MCF 10A (cell line): ENCODE measurements at places on chromosomes 5 and 9.

DNA sequence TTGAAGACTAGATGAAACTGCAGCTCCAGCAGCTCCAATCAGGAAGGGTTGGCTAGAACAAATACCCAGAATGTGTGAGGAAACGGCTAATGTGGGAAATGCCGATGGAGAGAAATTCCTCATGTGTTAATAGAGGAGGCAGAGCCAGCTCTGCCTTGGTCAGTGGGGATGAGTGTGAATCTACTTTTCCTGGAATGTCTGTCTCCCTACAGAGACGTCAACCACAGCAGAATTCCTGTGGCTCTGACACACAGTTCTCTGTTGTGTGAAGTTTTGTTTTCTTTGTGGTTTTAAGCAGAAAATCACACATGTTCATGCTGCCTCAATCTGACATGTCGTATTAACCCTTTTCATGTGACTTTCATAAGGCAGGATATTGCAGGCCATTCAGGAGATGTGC is 476.6 kb upstream of the WWC1 start:
- peak; percentile 95 for DNase-seq

DNA sequence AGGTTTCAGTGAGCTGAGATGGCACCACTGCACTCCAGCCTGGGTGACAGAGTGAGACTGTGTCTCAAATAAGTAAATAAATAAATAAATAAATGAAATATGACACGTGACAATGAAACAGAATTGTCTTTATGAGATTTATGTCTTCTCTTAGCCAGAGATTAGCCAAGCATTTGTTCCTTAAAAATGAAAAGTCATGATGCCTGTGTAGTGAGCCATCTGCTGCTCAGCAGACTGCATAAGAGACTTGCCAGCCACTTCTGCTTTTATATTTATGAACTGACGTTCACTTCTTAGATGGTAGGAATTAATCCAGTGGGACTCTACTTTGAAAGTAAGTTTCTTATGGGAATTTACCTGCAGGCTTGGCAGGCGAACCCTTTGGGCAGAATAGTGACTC is 227.4 kb downstream of the NR3C1 start:
- DNase-seq, result no peak

GRCh38 chr9:107992271-107992670 is 502.7 kb upstream of the KLF4 start:
- no peak for DNase-seq

- no peak for DNase-seq
Measured at GRCh38 chr9:79409182-79409823, 162.5 kb upstream of the TLE4 start.

GRCh38 chr9:116156621-116157314 is 3.2 kb downstream of the PAPPA start:
- peak; percentile 81 for DNase-seq

GRCh38 chr9:99565203-99565602 is 256.5 kb upstream of the NR4A3 start:
- DNase-seq, result no peak

GRCh38 chr5:145978171-145978570 is 41.8 kb downstream of the SH3RF2 start:
- no peak for DNase-seq

DNA sequence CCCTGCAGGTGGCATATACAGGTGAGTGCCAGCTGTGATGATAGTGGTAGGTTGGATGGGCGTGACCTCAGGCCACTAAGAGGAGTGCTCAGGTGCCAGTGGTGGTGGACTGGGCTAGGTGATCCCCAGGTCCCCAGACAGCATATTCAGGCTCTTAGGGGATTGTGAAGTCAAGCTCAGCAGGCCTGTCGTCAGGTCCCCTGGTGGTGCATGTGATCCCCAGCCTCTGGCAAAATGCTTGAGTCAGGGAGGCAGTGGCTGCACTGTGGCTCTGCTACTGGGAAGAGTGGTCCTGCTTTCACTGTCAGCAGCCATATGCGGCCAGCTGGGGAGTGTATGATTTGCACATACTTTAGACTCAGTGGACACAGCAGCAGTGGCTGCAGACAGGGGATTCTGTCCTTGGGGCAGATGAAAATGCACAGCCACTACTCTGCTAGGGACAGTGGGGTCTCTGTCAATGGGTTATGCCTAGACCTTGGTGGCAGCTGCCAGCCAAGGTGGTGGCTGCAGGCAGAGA is 31.6 kb upstream of the CTSL start:
- no peak for DNase-seq

DNA sequence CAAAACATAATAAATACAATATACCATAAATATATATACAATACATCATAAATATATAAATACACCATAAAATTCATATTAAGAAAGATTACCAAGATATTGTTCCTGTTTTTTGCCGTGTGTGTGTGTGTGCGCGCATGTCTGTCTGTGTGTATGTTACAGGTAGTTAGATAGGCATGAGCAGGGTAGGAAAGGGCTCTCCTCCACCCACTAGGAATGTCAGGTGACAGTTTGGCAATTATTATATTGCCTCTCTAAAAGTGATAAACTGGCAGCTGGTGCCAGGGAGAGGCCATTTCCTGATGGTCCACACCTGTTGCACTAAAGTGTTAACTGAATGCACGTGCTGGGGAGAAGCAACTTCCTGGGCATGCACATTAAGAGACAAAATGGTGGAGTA is 232.8 kb downstream of the ADAMTS6 start:
- no peak for DNase-seq

- peak; percentile 31 for DNase-seq
Measured at GRCh38 chr5:150999704-151000442, 20.5 kb upstream of the GPX3 start.

DNA sequence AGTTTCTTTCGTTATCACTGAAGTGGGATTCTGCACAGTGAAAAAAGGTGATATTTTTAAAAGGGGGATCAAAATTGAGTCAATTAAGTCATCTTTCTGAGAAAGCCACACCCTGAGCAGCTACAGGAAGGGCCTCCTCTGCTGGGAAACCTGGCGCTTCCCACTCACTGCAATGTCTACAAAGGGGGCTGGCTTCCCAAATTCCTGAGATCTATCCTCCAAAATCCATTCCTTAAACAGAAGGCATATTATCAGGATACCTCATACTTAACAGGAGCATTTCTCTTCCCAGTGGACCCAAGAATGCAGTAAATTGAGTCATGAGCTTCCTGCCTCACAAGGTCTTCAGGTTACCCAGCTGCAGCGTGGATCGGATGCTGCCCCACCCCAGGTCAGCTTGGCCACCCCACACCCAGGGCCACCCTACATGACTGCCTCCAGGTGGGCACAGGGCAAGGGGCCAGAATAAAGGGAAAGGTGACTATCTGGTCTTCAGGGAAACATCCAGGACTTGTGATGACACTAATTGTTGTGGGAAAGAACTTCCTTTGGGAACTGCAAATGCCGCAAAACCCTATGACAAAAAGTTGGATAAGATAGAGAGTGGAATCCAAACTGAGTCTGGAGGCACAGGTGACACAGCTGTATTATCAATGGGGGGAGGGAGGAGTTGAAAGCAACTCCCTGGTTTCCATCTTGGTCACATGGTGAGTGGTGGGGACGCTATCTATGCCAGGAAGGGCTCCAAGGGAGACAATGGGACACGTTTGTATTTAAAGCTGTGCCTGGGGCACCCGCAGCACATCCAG is 42.3 kb downstream of the ROR2 start:
- DNase-seq, result no peak

GRCh38 chr9:108158236-108158995 is 668.8 kb upstream of the KLF4 start:
- no peak for DNase-seq

DNA sequence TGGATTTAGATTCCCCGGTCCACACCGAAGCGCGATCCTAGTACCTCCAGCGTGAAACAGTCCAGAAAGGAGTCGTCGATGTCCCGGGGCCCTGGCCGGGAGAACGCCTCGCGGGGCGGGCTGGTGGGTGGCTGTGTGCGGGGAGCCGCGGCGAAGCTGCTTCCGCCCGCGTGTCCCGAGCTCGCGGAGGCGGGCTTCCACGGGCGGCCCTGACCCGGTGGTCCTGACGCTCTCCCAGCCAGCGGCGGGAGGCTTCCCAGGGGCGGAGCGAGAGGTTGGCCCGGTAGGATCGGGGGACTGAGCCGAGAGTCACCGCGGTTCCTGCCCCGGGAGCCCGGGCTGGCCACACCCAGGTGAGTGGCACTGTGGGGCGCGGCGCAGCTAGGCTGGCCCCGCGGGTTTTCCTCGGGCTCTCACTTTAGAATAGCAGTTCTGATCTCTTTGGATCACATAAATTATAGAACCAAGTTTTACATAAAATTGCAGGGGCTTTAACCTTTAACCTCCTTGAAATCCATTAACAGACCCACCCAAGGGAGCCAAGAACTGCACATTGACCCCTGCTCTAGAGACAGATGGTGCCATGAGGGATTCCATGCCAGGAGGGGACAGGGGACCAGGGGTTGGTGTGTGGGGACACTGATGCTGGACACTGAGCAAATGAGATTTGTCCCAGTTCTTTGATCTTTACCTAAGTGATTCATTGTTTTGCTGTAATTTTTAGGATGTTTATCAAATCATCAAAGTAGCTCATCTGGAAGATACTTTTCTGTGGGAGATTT is 29.2 kb upstream of the IL31RA start:
- no peak for DNase-seq

DNA sequence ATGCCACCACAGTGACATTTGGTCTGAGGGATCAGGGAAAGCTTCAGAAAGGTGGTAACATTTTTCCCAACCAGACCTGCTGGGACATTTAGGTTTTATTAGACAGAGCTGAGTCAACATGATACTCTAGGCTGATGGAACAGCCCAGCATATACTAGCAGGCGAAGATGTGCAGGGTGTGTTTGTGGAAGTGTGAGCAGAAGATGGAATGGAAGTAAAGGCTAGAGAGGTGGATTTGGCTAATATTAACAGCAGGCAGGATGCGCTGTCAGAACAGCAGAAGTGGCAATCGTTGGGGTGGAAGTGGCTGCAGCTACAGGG is 340.6 kb downstream of the ASTN2 start:
- no peak for DNase-seq

DNA sequence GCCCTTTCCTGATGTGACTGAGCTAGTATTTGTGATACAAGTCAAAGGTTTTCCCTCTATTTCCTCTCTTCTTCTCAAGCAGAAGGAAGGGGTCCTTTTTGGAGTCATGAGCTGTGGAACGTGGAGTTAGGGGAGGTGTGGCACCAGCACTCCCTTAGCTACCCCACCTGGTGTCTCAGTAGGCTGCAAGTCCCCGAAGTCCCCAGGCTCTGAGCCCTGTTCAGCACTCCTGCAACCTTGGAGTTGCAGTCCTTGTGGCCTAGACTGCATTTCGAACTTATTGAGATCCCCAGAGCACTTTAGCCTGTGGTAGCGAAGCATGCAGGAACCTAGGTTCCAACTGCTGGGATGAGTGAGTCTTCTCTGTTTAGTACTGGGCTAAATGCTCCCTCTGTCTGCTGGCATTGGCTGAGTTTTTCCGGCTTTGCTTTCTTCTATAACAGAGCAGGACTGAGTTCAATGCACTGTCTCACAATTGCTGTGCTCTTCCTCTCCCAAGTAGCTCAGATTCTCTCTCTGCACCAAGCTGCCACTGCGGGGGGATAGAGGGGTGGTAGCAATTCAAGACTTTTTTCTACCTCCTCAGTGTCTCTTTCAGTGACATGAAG is 600.7 kb upstream of the CDH9 start:
- DNase-seq, result no peak

- peak; percentile 84 for DNase-seq
Measured at GRCh38 chr5:128674837-128675446, 136.9 kb upstream of the FBN2 start.

DNA sequence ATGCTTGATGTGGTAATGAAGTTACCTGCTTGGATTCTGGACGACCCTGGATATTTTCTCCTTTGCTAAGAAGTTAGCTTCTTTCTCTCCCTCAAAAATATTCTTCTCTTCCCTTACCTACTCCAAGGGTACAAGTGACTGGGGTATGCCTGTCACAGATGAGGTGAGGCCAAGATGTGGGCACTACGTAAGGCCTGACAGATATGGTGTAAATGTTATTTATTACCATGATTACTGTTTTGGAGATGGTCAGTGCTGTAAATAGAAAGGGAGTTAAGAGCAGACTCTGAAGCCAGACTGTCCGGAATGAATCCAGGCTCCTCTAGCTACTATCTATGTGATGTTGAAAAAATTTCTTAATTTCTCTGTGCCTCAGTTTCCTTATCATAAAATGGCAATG is 1.1 kb upstream of the KIAA1958 start:
- DNase-seq, result no peak

GRCh38 chr9:92736563-92737215 is 27.9 kb downstream of the BICD2 start:
- DNase-seq, result no peak

- no peak for DNase-seq
Measured at GRCh38 chr5:104015765-104016164, 453.2 kb upstream of the NUDT12 start.

GRCh38 chr5:35777358-35778087 is 79.2 kb upstream of the IL7R start:
- peak; percentile 87 for DNase-seq

DNA sequence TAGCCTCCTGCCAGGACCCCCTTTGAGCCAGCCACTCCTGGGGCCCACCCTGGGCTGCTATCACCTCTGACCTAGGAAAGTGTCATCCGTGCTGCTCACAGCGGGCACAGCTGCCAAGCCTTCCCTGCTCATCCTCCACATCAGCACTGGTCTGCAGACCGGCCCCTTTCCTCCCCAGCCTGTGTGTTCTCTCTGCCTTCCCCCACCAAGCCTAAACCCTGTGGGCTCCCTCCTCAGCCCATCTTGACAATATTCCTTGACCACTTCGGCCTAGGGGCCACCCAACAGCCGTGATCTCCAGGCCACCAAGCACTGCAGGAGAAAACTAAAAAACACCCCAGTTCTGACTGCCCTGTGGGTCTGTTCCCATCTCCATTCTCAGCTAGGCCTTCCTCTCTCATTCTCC is 135.1 kb downstream of the DAB2IP start:
- no peak for DNase-seq

DNA sequence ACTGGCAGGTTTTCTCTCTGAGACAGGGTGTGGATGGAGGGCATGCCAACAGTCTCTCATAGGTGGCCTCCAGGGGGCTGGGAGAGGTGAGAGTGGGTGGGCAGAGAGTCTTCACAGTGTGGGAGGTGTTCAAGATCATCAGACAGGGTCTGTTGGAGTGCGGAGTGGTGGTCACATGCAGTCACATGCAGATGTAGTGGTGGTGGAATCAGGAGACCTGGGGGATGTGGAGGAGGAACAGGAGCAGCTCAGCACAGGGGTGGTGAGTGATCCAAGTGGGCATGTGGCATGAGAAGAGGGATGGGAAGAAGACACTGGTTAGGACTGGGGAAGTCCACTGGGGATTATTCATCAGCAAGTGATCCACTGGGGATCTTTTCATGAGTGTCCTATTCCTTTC is 5.8 kb downstream of the GM2A start:
- no peak for DNase-seq

DNA sequence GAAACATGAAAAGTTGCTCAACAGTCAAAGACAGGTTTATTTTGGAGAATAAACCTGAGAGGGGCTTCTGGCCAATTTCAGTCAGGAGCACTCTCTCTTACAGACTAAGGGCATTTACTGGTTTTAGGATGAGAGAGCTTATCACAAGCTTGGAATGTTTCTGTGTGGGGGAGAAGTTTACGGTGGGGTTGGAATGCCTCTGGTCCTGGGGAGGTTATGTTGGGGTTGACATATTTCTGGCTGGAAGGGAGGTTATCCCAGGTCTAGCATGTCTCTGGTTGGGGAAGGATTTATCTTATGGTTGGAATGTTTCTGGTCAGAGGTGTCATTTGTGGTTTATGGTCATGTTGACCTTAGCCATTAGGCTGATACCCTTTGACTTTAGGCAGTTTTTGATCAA is 1867.3 kb downstream of the EFNA5 start:
- no peak for DNase-seq
